ENCODE measurements at places on chromosomes 3 and 15. TPM values are rescaled to one million over a fixed set of nuclear protein-coding genes. Genes with fewer than 3 reads are reported as not detected.

MAN2C1 gene
- total RNA-seq: 476 TPM

ROBO1 gene
- not detected for total RNA-seq

RARB gene
- total RNA-seq: not detected

- H3K27ac ChIP-seq: no peak overlapping the region
- H3K4me3 ChIP-seq: no peak overlapping the region
- H3K27me3 ChIP-seq: peaks cover 8% of the 10 kb centered on the region
- H3K36me3 ChIP-seq: no peaks in the 10 kb centered on the region
- peak; percentile 87 for DNase-seq
Measured at GRCh38 chr15:100338971-100339444, 2.8 kb downstream of the ADAMTS17 start.

DNA sequence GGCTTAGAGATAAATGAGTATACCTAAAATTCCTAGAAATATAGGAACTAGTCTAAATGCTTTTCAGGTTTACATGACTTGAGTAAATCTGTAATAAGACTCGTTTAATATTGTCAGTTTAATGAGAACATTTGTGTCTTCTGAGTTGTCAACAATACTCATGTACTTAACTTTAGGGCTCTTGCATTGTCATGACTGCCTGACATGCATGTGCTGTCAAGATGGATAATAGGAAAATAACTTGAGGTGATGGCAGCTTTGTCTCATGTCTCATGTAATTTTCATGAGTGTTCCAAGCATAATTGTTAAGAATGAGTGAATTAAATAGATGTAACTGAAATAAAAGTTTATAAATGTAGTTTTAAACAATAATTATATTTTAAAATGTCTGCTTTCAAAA lies 45.1 kb upstream of the EIF1B start:
- H3K27ac ChIP-seq: no peak overlapping the region
- H3K27me3 ChIP-seq: no peaks in the 10 kb centered on the region
- H3K4me3 ChIP-seq: no peak overlapping the region
- no peak for DNase-seq

Measured in natural killer cell (primary cell).